ENCODE measurements at places on chromosomes 5 and 9.
A peak's percentile ranks its signal among the peaks of the same experiment; 100 is the strongest.

DNA sequence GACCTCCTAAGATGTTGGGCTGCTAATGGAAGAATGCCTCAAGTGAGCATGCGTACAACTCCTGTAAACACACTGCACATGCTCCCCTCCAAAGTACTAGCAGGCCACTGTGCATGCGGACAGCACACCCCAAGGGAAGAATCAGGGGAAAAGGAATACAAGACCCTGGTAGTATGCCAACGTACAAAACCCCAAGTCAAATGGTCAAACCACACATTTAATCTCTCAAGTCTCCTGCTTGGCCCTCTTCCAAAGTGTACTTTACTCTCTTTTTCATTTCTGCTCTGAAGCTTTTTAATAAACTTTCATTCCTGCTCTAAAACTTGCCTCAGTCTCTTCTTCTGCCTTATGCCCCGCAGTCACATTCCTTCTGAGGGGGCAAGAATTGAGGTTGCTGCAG, 466.4 kb downstream of the DMRTA1 start:
- DNase-seq, result no peak

DNA sequence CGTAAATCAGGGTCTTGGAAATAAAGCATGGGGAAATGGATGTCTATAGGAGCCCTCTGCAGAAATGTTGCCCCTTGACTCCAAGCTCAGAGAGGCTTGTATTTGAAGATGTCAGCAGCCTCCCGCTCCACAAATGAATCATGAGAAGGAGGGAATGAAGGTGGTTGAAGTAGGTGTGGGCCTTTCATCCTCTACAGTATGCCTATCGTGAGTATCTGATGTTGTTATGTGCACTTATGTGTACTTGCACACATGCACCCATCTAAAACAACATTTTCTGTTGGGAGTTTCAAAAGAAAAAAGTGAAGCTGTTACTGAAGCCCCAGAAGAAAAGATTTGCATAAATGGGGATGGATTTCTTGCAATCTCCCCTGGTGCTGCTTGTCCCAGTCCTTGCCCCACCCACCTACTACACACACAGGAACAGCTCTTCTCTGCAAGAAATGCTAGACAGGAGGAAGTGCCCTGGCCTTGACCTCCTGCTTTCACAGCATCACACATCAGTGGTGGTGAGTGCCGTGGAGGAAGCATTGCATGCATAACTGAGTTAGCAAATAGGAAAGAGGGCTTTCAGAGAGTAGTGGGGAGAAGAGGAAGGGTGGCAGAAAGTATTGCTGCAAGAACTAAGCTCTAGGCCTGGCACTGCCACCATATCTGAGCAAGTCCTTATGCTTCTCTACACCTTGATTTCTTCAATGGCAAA, 156.1 kb downstream of the SNX18 start:
- DNase-seq, result no peak

- DNase-seq, result peak; percentile 19
Measured at GRCh38 chr5:36876965-36877666, 547 bp downstream of the NIPBL start.

- no peak for DNase-seq
Measured at GRCh38 chr9:107394264-107394663, 95.3 kb downstream of the KLF4 start.

GRCh38 chr5:73947906-73948640, 322.1 kb downstream of the ARHGEF28 start:
- no peak for DNase-seq

DNA sequence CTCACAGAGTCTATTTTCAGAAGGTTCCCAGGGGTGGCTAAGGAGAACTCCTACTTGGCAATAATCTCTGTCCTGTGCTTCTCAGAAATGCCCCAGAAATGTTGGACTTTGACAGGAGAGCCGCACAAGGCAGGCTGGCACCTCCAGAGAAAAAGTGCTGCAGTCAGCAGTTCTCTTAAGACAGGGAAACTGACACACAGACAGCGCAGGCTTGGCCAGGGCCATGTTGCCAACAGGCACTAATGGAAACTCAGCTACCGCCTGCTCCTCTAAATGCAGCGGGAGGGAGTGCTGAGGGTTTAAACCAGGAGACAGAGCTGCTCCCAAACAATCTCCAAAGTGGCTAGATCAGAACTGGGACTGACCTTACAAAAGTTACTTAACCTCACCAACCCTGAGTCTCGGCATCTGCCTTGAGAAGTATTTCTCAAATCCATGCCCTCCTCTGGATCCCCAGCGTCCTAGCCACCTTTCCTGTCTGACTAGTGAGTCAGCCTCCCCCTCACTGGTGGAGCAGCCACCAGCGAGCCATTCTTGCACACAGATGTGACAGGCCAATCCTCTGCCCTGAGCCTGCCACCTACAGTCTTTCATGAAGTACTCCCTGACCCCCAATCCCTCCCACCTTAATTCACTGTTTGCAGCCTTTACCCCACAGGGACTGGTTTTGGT, 186.4 kb downstream of the CDK5RAP2 start:
- DNase-seq, result no peak

DNA sequence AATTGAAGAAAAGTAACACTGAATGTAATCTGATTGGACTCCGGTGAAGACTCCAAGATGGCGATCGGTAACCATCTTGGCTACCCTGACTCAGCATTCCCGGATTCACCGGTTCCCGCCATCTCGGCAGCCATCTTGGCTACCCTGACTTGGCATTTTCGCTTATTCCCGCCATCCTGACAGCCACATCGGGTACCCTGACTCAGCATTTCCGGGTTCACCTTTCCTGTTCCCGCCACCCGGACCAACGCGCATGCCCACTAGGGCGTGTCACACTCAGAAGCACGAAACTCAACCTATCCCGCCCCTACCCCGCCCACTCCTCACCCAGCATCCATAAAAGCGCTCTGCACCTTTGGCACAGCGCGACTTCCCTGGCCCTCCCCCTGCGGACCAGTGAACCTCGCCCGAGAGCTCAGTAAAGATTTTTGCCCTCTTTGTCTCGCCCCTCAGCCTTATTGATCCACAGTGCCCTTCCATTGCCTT, 17.2 kb downstream of the SPTLC1 start:
- no peak for DNase-seq

- DNase-seq, result no peak
Measured at GRCh38 chr5:37037840-37038239, 161.3 kb downstream of the NIPBL start.

GRCh38 chr5:139821806-139822552, 26.4 kb downstream of the PSD2 start:
- DNase-seq, result no peak

- DNase-seq, result peak; percentile 34
Measured at GRCh38 chr9:136791516-136792276, 552 bp downstream of the TMEM141 start.

DNA sequence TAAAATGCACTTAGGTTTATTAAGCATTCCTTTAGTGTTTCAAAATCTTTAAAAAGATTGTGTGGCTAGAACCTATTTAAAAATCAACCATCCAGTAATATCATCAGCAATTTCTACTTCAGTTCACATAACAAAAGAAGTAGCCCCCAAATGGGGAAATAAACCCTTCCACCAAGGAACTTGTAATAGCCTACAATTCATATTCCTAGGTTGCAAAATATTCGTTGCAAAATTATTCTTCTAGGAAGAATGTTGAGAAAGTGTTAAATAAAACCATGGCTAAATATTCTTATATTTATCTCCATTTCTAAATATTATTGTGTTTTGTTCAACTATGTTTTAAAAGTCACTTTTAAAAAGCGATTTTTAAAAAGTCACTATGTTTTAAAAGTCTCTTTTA, 177.9 kb upstream of the PRLR start:
- DNase-seq, result no peak

GRCh38 chr5:118988866-118989180, 476 bp upstream of the DTWD2 start:
- DNase-seq, result no peak

- no peak for DNase-seq
Measured at GRCh38 chr5:123207852-123208251, 118.8 kb downstream of the PRDM6 start.

- no peak for DNase-seq
Measured at GRCh38 chr9:91258451-91258850, 103.3 kb downstream of the AUH start.

- no peak for DNase-seq
Measured at GRCh38 chr9:126615245-126615790, 1.6 kb downstream of the LMX1B start.

All from stimulated activated CD8-positive, alpha-beta memory T cell treated with anti-CD3 and anti-CD28 coated beads, Interleukin-4, amount 100 ng/mL, for 1 hour (primary cell).